Stromal cell of bone marrow (primary cell): ENCODE measurements at places on chromosomes 1 and 21.

DNA sequence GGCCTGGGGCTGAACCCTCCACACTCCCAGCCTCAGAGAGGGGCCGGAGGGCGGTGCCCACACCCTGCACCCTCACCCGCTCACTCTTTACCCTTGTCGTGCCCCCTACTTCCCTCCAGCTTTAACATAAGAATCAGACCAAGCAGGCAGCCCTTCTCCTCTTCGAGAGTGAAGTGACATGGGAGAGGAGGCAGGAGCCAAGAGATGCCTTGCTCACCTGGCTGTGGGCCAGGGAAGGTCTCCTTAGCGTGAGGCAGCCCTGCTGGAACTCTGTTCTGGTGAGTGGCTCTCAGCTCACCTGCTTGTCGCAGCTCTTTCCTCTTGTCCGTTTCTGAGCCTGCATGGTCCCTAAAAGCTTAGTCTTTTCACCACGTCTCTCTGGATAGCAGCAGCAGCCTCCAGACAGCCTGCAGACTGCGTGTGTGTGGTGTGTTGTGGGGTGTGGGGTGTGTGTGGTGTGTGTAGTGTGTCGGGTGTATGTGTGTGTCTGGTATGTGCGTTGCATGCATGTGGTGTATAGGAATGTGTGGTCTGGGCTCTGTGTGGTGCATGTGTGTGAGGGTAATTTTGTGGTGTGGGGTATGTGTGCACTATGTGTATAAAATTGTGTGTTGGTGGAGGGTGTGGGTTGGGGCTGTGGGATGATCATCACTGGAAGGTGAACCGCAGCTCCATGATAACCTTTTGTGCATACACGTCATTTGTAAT lies 86.7 kb downstream of the CCDC185 start:
- no peak for DNase-seq

- no peak for DNase-seq
These were observed 1.4 kb downstream of the PTBP2 start for GRCh38 chr1:96722958-96723357.

GRCh38 chr21:37639756-37640155 lies 273.2 kb downstream of the DYRK1A start:
- DNase-seq: no peak

- peak; percentile 86 for DNase-seq
These were observed 96.6 kb downstream of the FGGY start for GRCh38 chr1:59393211-59394180.

DNA sequence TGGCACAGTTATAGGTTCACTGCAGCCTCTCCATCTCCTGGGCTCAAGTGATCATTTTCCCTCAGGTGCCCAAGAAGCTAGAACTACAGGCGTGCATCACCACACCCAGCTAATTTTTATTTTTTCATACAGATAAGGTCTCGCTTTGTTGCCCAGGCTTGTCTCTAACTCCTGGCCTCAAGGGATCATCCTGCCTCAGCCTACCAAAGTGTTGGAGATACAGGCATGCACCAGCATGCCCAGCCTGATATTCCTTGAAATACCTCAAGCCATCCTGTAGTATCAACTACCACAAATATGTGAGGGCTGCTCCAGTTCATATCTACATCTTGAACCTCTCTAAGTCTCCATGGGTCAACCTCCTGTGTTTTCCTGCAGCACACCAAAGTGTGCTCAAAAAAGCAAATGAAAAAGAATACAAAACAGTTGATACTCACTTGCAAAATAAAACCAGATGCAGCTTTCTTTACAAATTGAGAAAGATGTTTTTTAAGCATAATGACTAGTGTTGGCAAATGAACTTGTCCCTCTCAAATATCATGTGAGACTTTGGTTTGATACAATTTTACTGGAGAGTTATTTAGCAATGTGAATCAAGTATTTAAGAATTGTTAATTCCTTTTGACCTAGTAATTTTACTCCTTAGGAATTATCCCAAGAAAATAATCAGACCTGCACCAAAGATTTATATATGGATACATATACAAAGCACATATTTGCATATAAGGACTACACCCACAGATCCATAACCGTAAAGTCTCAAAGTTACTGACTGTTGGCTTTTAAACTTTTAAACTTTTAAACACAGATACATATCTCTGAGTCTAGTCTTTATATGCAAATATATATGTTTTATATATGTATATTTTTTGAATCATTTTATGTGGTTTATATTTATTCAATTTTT lies 197.7 kb downstream of the NRIP1 start:
- no peak for DNase-seq

GRCh38 chr1:97451944-97452343 lies 468.9 kb downstream of the DPYD start:
- DNase-seq: no peak

DNA sequence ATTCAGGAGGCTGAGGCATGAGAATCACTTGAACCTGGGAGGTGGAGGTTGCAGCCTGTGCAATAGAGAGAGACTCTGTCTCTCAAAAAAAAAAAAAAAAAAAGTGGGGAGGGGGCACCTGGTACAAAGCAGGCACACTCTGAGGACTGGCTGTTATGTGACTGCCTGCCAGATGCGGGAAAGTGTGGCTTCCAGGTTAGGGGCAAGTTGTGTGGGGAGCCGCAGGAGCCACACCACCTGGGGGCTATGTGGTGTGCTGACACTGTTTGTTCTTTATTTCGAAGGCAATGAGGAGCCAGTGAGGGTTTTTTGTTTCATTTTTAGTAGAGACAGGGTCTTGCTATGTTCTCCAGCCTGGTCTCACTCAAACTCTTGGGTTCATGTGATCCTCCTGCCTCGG lies 5.7 kb downstream of the THEMIS2 start:
- DNase-seq: no peak

GRCh38 chr21:44881198-44881872 lies 7.8 kb upstream of the PTTG1IP start:
- no peak for DNase-seq

- DNase-seq: no peak
These were observed 31.0 kb downstream of the UCK2 start for GRCh38 chr1:165858364-165858823.

DNA sequence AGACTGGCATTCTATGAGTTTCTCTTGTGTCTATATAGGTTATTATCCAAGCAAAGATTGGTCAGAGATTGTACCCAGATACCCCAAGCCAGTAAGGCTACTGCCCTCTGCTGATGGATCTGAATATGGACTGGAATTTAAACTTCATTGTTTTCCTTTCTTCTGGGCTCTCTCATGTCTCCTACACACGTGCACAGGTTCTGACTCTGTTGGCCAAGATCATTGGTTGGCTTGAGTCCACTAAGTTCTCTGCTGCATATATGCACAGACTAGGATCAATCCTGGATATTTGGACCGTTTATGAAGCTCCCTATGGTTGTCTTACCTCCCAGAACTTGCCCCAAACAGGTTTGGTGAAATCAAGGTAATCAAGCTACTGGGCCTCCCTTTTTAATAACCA lies 69.7 kb downstream of the CC2D1B start:
- DNase-seq: peak; percentile 32

DNA sequence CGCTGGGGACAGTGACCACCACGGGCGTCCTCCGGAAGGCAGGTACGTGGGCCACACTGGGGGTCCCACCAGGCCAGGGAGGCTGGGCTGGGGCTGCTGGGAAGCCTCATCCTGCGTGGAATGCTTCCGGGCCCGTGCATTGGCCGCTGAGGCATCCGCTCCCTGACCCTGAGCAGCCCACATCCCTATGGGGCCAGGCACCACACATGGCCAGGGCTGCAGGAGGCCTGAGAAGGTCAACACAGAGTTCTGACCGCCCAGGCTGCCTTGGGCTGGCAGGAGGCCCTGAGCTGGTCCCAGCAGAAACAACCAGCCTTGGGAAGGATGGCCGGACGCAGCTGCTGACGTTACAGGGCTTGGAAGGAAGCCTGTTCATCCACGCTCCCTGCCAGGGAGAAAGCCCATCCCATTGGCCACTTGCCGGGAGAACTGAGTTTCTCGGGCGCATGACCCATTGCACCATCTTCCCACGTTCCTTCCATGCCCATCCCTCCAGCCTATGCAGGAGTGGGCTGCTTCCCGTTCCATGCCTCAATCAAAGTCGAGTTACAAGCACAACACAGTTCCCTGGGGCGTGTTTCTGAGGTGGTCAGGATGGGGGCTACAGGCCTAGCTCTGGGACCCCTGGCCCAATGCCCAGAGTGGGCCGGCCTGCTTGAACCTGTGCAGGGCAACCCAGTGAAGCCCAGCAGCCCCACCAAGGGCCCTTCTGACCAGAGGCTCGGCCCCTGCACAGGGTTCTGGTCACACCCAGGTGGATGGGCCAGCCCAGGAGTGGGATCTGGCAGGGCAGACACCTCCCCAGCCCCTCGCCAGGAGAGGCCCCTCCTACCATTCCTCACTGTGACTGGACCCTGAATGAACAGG lies 31.7 kb downstream of the TRIM11 start:
- peak; percentile 97 for DNase-seq

GRCh38 chr1:171949316-171949715 lies 108.0 kb downstream of the DNM3 start:
- no peak for DNase-seq

DNA sequence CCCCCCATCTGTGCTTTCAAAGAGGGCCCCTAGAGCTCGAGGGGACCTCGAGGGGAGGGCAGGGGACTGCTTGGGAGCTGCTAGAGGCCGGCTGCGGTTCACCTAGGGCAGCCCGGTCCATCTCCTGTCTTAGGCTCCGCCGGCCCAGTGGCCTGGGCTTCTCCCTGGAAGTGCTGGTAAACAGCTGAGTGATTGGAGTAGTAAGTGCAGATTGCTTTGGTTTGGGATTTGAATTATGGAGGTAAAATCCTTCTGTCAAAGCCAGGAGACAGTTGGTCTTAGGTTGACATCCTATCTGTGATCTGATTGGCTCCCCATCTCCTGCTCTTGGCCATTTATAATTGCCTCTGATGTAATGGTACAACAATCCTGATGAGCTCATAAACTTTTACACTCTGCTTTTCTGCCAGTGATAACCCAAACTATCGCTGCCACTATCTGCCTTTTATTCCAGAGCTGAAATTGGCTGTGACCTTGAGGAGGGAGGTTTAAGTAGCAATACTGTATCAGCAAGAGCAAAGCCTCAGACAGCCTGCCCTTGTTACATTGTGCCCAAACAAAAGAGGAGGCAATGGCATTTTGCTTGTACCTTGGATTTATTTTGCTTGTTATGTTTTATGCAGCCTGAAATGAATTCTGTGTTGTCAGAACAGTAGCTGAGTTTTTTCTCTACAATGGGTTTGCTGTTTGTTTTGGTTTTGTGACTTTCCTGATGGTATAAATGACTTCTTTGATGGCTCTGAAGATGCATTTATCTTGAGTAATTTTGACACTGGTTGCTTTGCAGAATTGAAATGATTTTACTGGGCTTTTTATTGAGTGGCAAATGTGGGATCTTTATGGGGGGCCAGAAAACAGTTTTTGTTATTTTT lies 2.4 kb downstream of the ARID1A start:
- peak; percentile 94 for DNase-seq

GRCh38 chr1:199396456-199396855 lies 631.1 kb upstream of the NR5A2 start:
- DNase-seq: no peak

DNA sequence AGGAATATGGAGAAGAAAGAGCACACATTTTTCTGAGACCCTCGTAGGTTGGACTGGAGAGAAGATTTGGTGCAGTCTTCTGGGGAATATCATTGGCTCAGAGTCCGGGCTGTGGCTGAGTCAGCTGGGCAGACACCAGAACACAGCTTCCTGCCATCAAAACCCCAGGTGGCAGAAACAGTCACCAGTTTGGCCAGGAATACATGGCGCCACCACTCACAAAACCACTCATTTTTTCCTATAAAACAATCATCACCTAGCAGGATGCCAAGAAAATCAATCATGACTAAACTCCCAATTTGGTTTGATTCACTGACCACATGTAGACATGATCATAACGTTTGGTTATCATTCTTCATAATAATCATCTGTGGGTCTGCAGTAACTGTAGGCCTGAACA lies 178.1 kb upstream of the PBX1 start:
- DNase-seq: peak; percentile 82

DNA sequence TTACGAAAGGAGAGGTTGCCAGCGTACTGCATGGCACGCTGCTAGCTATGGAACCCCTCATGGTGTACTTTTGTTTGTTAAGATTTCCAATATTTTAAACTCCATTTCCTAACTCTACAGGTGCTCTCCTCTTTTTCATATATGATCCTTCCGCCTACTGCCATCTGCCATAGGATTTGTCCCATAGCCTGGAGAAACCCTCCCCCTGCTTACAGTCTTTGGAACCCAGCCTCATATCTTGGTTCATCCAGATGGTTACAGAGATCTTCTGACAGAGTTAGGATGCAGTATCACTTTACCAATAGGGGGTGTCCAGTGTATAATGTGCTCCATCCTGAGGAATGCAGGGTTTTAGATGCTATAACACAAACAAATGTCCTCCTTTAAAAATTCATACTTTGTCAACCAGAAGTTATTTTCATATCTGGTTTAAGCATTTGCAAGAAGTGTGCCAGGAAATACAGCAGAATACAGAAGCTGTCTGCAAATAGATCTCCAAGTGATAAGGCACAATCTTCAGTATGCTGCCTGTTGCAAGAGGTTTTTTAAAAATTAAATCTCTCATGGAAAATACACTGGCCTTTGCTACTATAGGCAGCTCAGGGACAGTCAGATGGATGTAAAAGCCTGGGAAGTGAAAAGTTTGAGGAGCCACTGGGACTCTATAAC lies 377.8 kb downstream of the KCNH1 start:
- no peak for DNase-seq

DNA sequence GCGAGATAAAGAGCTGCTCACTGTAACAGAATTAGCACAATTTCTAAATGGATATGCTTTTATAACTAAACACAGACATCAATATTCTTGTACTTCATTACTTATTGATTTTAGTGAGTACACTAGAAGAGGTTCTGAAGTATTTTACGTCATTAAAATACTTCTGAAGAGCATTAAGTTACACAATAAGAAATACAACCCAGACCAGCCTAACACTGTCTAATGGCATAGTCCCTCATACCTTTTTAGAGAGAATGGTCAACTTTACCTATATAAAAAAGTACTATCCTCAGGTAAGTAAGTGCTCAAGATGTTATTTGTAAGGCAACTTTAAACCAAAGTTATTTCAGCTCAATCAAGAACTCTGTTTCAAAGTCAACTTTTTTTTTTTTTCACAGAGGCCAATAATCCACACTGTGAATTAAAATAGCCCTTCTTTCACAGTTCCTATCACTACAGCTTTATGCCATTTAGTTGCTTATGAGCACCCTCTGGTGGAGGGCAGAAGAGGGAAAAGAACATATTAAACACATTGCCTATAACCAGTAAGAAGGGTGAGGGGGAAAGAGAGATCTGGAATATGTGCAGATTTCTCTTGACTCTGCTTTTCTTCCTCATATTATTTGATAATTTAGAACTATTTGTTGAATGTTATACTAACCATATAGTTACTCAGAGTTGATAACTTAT lies 182.1 kb upstream of the DMRTA2 start:
- peak; percentile 18 for DNase-seq

- no peak for DNase-seq
These were observed 6.7 kb downstream of the DHX9 start for GRCh38 chr1:182845894-182846293.

- no peak for DNase-seq
These were observed 12.0 kb upstream of the GPR153 start for GRCh38 chr1:6272868-6273267.
